ENCODE measurements at places on chromosomes 13 and 19.

DNA sequence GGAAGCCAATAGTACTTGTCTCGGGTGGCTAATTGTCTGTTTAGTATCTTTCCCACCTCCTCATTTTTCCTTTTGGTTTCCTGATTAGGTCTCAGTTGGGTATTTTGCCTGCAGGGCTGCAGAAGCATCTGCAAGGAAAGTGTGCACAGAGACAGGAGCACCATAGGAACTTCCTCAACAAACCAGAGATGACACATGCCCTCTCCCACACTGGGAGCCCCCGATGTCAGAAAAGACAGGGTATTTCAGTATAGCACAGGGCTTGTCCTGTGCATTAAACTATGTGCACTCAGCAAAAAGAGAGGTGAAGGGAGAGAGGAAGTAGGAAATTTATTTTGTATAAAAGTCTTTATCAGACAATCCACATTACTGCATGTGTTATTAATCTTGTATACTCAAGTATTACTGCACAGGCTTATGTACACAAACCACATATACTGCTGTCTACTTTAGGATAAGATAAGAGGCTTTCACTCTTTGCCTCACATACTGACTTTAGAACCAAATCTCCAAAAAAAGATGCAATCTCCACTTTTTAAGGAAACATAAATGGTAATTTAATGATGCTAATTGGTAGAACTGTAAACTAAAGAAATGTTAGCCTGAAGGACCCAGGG is 501.0 kb downstream of the FOXO1 start:
- DNase-seq = no peak

DNA sequence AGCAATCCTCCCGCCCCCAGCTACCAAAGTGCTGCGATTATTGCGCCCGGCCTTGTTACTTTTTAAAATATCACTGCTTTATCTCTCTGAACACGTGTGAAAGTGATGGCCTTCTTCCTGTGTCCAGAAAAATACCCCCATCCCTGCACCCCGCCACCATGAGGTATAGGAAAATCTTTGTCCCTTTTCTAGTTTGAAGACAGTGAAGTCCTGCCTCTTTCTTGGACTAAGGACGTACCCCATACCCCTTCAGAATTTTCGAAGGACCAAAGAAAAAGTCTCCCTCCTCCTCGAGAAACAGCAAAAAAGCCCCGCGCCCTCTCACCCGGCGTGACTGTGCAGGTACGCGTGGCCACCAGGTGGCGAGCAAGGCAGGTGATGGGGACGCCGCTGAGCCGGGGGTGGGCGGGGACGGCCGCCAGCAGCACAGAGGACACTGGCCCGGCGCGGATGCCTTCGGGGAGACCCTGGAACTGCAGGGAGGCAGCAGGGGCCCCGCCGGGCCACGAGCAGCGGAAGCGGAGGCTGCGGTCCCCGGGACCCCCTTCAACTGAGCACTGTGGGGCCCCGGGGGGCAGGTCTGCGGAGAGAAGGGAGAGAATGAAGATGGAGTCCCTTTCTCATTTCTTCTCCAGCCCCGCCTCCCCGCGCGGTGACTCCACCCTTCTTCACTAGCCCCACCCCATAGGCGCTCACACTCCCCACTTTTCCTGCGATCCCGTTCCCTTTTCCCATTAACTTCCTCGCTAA is 3.2 kb downstream of the VSIG10L start:
- DNase-seq = peak; percentile 83

DNA sequence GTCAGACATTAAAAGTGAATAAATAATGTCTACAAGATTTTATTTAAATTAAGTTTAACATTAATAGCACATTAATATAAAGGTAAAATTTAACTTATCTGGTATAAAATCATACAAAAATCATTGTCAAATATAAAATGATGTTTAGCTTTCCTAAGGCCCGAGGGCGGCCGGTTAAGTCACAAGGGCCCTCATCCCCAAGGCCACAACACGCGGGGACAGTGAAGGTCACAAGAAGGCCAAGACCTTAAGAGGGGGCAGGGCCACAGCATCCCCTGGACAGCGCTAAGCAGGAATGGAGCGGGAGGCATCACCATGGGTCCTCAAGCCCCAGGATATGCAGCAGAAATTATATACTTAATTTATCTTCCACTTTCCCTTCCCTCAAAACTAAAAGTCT is 62.7 kb upstream of the ZNF85 start:
- DNase-seq = no peak

DNA sequence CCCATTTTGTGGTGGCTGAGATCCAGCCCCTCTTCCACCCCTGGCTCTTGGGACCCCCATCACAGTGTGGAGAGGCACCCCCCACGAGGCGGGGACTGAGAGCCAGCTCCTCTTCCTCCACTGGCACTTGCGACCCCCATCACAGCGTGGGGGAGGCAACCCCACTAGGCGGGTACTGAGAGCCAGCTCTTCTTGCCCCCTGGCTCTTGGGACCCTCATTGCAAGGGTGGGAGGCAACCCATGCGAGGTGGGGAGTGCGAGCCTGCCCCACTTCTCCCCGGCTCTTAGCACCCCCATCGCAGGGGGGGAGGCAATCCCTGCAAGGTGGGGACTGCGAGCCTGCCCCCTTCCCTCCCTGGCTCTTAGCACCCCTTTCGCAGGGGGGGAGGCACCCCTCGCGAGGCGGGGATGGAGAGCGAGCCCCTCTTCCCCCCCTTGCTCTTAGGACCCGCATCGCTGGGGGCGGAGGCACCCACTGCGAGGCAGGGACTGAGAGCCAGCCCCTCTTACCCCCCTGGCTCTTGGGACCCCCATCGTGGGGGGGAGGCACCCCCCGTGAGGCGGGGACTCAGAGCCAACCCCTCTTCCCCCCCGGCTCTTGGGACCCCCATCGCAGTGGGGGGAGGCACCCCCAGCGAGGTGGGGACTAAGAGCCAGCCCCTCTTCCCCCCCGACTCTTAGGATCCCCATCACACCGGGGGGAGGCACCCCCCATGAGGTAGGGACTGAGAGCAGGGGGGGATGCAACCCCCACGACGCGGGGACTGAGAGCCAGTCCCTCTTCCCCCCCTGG is 364.6 kb upstream of the SPRY2 start:
- DNase-seq = no peak

- no peak for DNase-seq
Observed at GRCh38 chr13:72652681-72653080, 74.7 kb downstream of the MZT1 start.

GRCh38 chr19:7494416-7495098 is 5.7 kb upstream of the PEX11G start:
- DNase-seq = no peak

DNA sequence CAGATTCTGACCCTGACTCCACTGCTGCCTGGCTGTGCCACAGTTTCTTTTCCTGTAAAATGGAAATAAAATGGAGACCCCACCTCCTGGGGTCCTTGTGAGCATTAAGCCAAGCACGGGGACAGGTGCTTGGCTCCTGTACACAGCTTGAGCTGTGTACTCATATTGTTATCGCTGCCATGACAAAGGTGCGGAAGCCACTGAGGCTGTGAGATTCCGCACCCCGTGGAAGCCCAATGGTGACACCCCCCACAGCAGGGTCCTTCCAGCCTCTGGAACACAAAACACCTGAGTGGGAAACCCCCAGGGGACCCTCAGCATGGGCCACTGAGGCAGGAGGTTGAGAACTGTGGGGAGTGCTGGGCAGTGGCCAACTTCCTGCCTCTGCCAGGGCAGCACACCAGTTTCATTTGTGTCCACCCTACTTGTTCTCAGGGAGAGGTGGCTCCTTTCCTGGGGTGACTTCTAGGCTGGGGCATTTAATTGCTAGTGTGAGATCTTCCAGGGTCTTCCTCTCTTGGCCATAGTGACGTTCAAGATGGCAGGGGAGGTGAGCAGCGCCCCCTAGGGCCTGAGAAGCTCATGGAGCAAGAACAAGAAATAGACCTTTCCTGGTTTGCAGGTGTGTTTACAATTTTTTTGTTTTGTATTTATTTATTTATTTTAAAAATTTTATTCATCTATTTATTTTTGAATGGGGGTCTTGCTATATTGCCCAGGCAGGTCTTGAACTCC is 5.4 kb upstream of the JSRP1 start:
- DNase-seq = peak; percentile 48
